ENCODE measurements at places on chromosomes 5 and 9.

- no peak for DNase-seq
These were observed 31.8 kb downstream of the MAP1B start for GRCh38 chr5:72138943-72139521.

DNA sequence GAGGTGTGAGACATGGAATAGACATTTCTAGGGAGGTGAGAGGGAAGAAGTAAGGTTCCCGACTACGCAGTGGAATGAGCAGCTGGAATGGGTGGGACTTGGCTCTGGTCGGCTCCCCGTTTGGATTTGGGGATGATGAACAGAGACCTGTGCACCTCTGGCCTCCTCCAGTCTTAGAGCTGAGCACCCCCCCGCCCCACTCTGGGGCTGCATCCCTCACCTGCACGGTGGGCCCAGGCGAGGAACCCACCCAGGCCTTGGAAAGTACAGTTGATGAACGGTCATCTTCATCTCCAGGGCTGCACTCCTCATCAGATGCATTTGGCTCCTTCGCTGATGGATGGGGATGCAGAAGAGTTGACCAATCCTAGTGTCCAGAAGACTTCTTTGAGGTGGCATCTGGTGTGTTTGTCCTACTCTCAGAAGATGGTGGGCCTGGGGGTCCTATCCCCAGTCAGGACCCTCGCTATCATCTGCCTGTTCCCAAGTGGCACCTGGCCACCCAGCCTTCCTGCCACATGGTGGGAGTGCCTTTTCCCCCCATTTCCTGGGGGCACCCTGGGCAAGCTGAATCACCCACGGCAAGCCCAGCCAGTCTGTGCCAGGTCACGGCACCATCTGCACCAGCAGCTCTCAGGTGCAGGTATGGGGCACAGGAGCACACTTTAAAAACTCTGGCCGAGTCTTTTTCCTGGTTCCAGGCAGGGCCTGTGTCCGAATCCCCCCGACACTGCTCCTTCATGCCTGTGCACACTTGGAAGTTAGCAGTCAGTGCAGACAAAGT is 70.5 kb downstream of the GTF3C4 start:
- no peak for DNase-seq

DNA sequence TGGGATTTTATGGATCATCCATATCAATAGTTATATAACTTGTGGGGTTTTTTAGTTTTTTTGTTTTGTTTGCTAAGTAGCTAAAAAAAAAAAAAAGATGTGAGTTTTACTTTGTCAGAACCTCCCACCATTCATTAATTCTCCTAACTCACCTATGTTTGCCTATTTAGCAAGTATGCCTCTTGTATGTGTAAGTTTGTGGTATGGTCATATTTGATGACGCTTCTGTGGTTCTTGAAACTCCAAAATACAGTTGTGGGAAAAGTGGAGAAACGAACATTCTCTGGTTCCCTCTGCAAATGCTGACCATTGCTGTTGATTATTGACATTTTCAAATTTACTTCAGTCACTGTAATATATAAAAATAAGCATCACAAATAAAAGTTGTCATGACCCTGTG is 75.7 kb downstream of the PBX3 start:
- no peak for DNase-seq

DNA sequence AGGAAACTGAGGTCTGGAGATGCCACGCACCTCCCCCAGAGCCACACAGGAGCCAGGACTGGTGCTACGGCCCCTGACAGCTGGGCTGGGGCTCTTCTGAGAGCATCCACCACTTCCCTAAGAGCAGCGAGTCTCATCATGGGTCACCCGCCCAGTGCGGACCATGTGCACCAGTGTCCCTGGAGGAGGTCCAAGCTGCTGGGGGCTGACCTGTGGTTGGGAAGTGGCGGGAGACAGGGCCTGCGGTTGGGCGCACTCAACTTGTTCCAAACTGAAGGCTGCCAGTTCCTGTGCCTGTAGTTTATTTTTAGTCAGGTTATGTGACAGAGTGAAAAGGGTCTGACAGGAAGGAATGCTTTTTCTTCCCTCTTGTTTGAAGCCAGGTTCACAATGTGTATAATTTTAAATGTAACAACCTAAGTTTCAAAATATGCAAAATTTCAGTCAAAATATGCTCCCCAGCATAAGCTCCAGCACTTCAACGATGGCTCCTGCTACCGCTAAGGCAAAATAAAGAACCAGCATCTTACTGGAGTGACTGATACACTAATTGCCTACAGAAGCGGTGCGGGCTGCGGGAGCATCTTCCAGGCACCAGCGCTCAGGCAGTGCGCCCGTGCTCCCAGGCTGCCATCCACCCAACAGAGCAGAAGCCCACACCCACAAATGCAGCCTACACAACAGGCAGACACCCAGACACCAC is 14.8 kb downstream of the BARHL1 start:
- no peak for DNase-seq

DNA sequence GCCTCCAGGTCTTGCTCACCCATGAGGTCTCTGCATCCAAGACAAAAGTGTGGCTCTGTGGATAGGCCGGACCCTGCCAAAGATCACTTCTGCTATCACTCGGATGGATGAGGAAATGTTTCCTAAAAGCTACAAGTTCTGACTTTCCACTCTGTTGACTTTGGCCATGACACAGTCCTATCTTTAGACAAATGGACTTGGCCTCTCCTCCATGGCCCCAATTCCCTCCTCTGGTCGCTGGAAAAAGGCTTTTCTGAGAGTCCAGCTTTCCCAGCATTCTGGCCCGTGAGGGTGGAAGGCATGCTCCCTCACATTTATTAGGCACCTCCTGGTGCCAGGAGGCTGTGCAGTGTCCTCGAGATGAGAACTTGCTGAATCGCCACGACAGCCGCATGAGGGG is 83.1 kb downstream of the COL27A1 start:
- no peak for DNase-seq

DNA sequence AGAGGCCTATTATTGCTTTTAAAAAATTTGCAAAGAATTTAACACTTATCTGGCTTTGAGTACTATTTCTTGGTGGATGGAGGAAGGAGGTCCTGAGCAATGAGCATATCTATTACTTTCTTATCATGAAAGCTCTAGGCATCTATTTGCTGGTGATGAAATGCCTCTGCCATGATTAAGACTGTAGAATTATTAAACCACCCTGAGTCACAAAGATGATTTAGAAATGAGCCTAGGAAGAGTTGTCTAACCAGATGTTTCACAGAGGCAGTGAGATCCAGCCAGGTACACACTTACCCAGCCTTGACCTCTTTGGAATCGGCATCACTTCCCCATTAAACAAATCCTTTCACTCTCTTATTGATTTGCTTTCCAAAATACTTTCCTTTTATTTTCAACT is 304.4 kb upstream of the KIF2A start:
- no peak for DNase-seq

- DNase-seq, result no peak
These were observed 42.1 kb downstream of the TMOD1 start for GRCh38 chr9:97543561-97543960.

DNA sequence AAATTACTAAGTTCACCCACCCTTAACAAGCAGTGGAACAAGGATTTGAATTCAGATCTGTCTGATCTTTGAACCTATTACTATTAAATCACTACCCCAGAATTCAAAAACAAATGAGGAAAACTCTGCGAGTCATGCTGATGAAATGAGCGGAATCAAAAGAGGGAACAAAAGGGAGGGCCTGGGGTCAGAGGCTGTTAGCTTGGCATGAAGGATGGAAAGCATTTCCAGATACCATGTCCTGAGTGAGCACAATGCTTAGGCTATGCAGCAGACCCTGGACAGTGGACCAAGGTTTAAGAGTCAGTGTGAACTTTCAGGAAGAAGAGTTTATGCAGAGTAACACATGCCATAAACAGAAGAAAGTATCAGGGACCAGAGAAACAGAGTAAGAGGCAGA is 30.5 kb downstream of the GRIA1 start:
- no peak for DNase-seq

- no peak for DNase-seq
These were observed 65.8 kb upstream of the PAPPA start for GRCh38 chr9:116087751-116088194.

GRCh38 chr9:87119328-87119881 is 172.1 kb upstream of the GAS1 start:
- DNase-seq, result no peak

DNA sequence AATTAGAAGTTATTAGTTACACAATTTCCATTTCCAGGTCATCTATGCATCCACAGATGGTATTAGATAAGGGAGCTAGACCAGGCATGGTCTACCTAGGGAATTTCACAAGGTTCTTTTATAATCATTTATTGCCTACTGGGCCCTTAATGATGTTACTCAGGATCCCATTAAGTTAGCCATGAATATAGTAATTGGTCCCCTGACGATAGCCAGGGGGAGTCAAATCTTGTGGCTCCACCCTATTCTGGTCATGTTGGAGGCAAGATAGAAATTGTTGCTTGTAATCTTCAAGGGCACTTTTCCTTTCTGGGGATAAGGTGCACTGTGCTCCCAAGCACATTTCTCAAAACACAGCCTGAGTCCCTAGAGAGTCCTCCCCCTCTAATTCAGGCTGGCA is 14.1 kb upstream of the ELL2 start:
- no peak for DNase-seq

DNA sequence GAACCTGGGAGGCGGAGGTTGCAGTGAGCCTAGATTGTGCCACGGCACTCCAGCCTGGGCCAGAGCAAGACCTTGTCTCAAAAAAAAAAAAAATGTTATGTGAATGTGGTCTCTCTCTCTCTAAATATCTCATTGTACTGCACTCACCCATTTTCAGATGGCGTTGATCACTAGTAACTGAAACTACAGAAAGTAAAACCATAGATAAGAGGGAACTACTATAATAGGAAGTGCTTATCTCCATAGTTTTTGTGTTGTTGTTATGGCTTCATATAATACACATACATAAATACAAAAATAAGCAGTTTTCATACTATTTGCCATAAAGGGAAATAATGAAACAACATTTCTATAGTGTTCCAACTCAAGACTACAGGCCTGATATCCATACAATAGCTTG is 9.1 kb downstream of the IL31RA start:
- DNase-seq, result no peak

GRCh38 chr5:140349244-140349643 is 2.8 kb upstream of the HBEGF start:
- no peak for DNase-seq

GRCh38 chr5:16508730-16509531 is 43.3 kb upstream of the ZNF622 start:
- DNase-seq, result peak; percentile 94

- no peak for DNase-seq
These were observed 17.6 kb downstream of the PTCH1 start for GRCh38 chr9:95499046-95499676.

GRCh38 chr9:108636013-108636412 is 219.8 kb downstream of the ACTL7B start:
- peak; percentile 47 for DNase-seq

GRCh38 chr5:39411061-39411460 is 13.7 kb downstream of the DAB2 start:
- DNase-seq, result no peak

- DNase-seq, result no peak
These were observed 5.3 kb downstream of the NR2F1-AS1 start for GRCh38 chr5:93575461-93576414.

DNA sequence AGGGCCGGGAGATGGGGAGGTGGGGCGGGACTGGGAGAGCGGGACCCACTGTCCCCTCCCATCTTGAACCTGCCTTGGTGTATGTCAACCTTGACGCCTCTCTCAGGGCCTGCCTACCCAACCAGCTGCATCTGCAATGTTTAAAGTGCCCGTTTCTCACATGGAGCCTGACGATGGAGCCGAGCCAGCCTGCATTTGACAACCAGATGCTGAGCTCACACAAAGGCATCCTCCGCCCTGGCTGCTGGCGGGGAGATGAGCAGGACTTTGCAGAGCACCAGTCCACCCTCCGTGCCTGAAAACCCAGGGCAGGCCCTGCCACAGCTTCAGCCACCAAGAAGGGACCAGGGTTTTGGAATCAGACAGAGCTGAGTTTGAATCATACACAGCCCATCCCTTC is 141.1 kb upstream of the SMIM23 start:
- no peak for DNase-seq

- DNase-seq, result no peak
These were observed 77.3 kb upstream of the ZNF366 start for GRCh38 chr5:72584466-72584865.

DNA sequence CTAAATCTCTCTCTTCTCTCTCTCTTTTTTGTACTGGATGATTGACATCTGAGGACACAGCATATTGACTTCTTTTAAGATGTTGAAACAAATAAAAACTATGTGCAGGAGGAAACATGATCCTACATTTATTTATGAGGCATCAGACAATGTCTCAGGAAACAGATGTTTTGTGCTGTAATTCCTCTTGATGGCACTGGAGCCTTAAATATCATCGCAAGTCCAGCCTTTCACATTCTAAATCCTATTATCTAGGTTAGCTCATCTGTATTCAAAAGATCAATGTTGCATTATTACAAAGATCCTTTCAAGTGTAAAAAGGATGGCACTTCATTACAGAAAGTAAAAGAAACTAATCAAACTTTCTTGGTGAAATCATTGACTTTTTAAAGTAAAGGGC is 63.9 kb downstream of the MAT2B start:
- no peak for DNase-seq
